ENCODE measurements at places on chromosomes 12 and 14.
A peak's percentile ranks its signal among the peaks of the same experiment; 100 is the strongest.

GRCh38 chr14:99733211-99733539 is 49.1 kb downstream of the CYP46A1 start:
- DNase-seq: no peak

- no peak for DNase-seq
Measured at GRCh38 chr12:2195085-2195484, 142.3 kb downstream of the CACNA1C start.

DNA sequence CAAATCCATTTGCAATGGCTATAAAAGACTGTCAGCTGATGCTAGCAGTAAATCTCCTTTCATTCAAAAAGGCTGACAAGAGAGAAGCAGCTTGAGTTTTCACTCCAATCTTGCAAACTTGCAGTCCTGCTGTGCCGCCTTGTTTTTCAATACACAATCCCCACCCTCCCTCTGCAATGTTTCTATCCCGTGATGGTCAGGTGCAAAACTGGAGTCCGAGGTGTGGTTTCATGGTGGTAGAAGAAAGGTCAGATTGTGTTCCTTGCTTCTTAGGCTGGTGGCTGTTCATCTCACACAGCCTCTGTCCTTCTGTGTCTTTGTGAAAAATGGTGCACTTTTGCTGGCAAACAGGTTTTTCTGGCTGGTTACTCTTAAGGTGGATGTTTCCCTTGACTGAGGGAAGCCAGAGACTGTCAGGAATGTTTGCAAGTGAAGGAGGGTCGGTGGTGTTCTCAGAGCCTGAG is 27.7 kb upstream of the TBX3 start:
- DNase-seq: no peak

- DNase-seq: no peak
Measured at GRCh38 chr14:33127531-33127930, 188.9 kb downstream of the NPAS3 start.

- DNase-seq: no peak
Measured at GRCh38 chr14:73258845-73259611, 21.7 kb downstream of the PAPLN start.

- no peak for DNase-seq
Measured at GRCh38 chr12:40775661-40776060, 83.4 kb downstream of the CNTN1 start.

GRCh38 chr14:54048311-54048710 is 91.7 kb upstream of the BMP4 start:
- no peak for DNase-seq

GRCh38 chr12:113735131-113735530 is 231.0 kb downstream of the RBM19 start:
- DNase-seq: no peak

- no peak for DNase-seq
Measured at GRCh38 chr14:90544971-90545370, 148.1 kb downstream of the CALM1 start.

DNA sequence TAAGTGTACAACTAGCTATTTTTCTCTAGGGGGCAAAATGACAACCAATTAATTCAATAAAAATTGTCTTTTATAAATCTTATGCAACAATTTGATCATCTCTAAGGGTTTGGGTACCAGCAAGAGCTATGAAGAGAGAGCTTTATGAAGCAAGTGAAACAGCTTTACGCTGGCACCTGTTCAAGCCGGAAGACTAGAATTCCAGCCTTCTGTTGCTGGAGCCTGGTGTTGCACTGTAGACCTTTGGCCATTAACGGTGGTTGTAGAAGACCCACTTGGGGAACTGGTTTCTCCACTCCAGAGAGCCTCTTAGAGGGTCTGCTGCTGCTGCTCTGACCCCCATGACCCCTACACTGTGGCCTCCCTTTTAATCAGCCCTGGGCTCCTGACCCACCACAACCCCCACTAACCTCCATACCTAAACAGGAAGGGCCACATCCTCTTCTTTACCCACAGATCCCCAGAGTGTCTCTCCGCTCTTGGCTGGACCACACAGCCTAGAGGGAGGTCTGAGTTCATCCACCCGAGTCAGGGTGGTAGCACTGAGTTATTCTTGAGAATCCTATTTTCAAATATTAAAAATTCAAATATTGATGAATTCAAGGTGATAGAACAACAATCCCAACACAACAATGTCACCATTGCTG is 54.6 kb upstream of the STON2 start:
- DNase-seq: no peak

- DNase-seq: no peak
Measured at GRCh38 chr12:93789767-93790166, 112.6 kb downstream of the CRADD start.

GRCh38 chr14:105497671-105498429 is 6.8 kb downstream of the TEDC1 start:
- DNase-seq: no peak

- DNase-seq: no peak
Measured at GRCh38 chr14:68687746-68688145, 105.1 kb downstream of the ZFP36L1 start.

- no peak for DNase-seq
Measured at GRCh38 chr14:38605193-38606114, 349.6 kb upstream of the CLEC14A start.

DNA sequence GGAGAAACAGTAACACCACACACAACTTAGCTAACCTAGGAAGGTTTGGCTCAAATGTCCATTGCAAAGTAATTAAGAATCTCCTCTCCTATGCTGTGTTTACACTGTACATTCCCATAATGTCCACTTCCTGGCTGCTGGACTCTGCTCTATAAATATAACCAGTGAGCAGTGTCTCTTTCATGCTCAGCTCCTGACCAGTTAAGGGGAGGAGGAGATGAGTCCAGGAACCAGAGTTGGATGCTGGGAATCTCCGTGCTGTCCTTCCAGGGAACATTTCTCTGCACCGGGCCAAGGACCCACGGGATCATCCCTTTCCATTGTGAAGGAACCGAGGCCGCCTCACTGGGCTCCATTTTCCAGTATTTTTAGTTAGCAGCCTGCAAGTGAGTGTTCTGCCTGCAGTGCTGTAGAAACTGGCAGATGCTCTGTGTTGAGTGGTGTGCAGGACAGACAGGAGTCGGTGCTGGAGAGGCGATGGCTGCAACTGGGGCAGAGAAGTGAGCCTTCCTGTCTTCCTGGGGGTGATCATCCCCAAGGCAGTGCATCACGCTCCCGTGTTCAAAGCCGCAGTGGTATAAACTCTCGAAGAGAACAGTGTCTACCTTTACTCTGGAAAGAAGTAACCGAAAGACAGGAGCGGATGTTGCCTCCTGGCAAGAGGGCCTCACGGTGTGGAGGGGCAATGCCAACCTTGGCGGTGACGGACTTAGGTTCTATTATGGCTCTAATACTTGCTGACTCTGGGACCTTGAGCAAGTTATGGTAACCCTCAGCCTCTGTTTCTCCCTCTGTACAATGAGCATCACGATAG is 195.5 kb downstream of the CACNA1C start:
- no peak for DNase-seq

DNA sequence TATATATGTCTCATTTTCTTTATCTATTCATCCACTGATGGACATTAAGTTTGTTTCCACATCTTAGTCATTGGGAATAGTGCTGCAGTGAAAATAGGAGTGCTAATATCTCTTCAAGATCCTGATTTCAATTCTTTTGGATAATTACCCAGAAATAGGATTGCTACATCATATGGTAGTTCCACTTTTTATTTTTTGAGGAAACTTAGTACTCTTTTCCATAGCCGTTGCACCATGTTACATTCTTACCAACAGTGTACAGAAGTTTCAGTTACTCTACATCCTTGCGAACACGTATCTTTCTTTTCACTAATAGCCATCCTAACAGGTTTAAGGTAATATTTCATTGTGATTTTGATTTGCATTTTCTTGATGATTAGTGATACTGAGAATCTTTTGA is 29.8 kb downstream of the TESPA1 start:
- no peak for DNase-seq

DNA sequence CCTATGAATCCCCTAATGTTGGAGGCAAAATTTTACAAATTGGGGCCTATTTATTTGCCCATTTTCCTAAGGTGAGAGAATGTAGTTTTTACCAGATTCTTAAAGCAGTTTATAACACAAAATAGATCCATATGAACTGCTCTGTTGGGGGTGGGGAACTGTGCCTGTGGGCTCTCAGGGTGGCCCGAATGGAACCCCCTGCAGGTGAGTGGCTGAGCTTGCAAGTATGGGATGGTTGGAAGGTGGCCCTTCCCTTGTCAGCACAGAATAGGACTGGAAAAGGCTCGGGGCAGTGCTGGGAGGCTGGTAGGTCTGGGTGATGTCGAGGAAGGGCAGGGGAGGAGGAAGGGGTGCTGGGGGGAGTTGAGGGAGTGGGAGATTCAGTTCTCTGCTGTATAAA is 4.9 kb downstream of the VSX2 start:
- no peak for DNase-seq

GRCh38 chr14:58138031-58138713 is 13.8 kb downstream of the ARMH4 start:
- no peak for DNase-seq

DNA sequence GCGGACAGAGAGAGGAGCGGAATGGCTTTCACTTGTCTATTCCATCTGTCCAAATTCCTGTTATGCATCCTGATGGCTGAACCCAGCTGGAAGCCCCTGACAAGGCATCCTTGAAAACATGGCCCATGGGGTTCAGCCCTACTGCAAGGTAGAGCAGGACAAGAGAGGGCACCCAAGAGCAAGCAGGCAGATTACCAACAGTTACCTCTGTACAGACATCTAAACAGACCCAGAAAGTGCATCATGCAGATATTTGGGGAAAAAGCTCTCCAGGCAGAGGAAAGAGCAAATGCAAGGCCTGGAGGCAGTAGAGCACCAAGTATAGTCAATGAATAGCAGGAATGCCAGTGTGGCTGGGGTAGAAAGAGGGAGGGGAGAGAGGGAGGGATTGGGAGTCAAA is 407.5 kb downstream of the PCNX1 start:
- DNase-seq: no peak

GRCh38 chr12:8453796-8454195 is 2.0 kb upstream of the CLEC6A start:
- DNase-seq: no peak

- DNase-seq: peak; percentile 45
Measured at GRCh38 chr14:90397425-90398314, 841 bp downstream of the CALM1 start.

DNA sequence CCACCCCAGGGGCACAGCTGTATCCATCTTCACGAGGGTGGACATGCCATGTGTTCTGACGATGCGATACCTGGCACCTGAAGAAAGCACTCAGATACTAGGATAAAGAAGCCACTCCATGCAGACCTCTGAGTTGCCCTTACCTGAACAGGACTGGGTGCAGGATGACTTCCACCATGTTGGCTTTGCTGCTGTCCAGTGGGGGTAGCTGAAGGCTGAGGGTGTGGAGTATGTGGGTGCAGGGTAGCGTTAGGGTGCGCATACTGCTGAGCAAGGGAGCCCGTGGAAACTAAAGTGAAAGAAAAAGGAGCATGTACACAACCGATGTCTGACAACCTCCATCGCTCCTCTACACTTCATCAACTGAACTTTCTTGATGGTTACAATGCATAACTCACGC is 51.3 kb downstream of the SH2B3 start:
- DNase-seq: no peak

GRCh38 chr12:1305063-1305434 is 289.3 kb downstream of the FBXL14 start:
- no peak for DNase-seq

GRCh38 chr12:88309546-88309945 is 167.4 kb downstream of the TMTC3 start:
- DNase-seq: no peak

DNA sequence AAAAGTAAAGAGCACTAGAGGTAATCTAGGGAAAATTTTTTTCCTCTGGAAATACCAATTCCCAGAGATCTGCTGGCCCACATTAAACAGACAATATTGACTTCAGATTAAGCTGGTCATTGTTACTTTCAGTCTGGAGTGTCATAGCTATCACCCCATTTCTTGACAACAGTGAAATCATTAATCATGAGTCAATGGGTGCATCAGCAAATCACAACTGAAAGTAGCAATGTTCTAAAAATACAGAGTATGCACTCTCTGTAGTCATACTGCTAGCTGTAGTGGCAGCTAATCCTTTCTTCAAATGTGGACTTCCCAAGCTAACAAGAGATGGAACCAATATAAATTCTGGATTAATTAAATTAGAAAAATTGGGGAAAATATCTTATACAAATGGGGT is 129.9 kb downstream of the CPNE8 start:
- DNase-seq: no peak

DNA sequence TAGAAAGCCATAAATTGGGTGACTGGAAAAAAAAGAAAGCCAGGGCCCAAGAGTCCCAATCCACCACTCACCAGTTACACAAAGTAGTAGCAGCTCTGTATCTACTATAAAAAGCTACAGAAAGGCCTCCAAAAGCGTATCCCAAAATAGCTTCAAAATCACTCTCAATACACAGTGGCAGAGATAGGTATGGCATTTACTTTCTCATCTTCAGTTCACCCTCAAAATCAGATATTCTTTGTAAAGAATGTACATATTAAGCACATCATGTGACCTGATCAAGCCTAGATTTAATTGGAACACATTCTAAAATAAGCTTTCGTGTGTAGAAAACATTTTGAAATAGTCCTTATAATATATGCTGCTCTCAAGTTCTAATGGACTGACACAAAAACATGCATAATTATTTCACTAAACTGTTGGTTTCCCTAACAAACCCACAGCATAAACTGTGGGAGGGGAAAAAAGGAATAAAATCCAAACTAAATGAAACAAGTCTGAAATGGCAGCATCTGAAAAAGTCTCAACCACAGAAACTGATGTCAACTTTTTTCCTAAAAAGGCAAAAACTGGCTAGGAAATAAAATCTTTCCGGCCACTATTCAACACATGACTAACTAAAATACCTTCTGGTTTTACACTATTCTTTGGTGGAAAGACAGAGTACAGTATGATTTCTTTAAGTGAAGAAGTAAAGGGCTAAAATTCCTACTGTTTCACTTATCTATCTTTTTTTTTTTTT is 25.9 kb downstream of the UBE2N start:
- DNase-seq: no peak

DNA sequence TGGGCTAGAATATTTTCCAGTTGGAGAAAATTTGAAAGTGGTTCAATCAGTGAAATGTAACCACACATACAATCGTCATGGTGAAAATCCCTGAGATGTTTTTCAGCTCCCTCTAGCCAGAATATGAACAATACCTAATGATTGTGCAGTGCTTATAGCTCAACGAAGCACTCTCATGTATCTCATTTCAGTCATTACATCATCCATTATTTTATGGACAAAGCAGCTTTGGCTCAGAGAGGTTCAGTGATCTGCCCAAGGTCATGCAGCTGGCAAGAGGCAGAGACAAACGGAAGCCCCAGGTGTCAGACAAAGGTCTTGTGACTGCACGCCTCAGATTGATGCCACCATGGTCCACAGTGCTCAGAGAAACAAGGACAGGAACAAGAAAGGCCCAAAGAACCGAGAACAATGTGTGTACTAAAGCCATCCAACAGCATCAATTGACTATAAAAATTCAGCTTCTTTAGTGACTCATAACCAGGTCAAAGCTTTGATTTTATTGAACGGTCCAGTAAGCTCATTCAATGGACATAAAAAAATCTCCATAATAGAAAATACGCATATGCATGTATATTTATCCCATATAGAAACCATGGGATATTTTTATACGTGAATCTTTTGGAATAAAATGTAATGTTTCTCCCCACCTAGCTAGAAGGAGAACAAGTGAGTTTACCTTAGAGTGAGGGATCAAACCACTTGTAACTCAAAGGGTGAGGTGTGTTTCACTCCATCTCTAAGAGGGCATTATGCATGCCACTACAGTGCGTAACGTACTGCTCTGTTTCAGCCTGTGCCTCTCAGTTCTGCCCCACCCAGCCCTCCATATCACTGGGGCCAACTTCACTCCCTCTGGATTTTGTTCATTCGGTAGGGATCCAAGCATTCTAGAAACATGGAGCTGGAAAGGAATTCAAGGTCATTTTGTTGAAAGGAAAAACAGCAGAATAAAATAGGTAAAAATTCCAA is 141.8 kb downstream of the GRIN2B start:
- no peak for DNase-seq

GRCh38 chr12:132437252-132437932 is 52.6 kb upstream of the FBRSL1 start:
- no peak for DNase-seq
